Stimulated activated CD8-positive, alpha-beta memory T cell treated with anti-CD3 and anti-CD28 coated beads, Interleukin-12 subunit alpha, Interleukin-12 subunit beta, amount 100 ng/mL, for 1 hour (primary cell): ENCODE measurements at places on chromosomes 5 and 9.

DNA sequence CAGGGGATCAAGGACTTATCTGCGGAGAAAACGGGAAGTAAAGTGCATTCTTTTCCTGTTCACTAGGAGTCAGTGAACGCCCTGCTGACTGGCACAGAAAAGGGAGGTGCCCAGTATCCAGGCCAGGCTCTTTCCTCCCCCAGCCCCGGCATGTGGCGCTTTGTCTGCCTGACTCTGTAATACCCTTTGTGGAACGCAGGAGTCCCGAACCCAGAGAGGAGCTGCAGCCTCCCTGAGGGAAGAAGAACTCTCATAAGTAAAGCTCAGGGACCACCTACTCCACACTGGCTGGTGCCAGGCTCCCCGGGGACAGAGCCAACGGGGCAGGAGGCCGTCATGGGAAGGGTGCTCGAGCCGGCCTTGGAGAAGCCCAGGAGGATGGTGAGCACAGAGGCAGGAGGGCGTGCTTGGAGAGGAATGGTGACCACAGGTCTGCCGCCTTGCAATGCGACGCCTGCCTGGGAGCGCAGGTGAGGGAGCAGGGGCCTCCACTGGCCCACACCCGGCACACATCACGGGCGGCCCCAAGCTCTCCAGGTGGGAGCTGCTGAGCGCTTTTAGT is 31.5 kb downstream of the VAV2 start:
- no peak for DNase-seq

GRCh38 chr5:52339285-52339684 is 448.4 kb upstream of the ITGA1 start:
- no peak for DNase-seq

GRCh38 chr5:157925786-157926671 is 67.1 kb upstream of the CLINT1 start:
- no peak for DNase-seq

DNA sequence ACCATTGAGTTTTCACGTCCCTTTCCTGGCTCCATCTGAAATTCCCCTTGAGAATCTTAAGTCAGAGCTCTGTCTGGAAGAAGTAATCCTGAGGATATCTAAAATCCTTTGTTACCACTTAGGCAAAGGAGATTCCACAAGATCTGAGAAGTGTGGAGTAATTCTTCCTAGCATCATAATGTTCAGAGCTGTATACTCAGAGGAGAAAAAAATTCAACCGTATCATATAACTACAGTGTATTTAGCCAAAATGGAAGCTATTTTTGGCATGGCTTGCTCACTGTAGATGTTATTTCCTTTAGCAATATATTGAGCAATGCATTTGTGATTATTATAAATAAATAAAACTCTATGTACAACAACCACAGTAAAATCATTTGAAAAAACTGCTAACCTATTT is 1858.4 kb downstream of the EFNA5 start:
- no peak for DNase-seq

DNA sequence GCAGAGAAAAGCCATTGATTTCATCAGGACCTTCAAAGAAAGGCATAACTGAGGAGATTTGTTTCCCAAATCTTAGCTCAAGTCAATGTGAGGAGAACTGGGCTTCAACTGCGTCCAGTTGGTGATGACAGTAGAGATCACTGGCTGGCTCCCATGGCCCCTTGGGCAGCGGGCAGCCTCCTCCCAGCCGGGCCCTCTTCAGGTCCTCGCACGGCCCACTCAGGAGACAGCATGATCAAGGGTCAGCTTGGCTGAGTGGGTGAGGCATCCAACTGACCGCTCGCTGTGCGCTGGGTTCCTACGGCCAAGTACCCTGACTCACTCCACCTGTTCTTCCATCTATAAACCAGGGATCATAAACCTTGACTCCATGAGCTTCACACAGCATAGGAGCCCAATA is 274.0 kb downstream of the NSG2 start:
- no peak for DNase-seq

- no peak for DNase-seq
Measured at GRCh38 chr5:40227366-40227765, 452.3 kb upstream of the PTGER4 start.

- no peak for DNase-seq
Measured at GRCh38 chr5:177393206-177393765, 7.2 kb downstream of the PFN3 start.

- DNase-seq = no peak
Measured at GRCh38 chr9:75824816-75825568, 65.5 kb upstream of the PCSK5 start.

DNA sequence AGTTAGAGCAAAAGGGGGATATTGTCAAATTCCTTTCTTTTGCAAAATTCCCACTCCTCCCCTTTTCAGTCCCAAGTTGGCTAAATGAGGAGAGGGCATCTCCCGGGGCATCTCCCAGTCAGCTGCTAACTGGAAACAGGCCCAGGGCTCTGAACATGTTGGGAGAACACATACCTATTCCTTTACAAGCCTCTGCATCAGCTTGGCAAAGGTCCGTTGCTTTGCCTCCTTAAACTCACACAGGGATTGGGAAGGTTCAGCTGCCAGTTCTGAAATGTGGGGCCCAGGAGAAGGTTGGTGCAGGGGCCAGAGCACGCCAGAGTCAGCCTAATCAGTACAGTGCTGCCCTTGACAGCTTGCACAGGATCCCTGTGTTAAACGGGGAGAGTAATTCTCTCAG is 11.0 kb upstream of the DMRT3 start:
- DNase-seq = no peak

GRCh38 chr9:81264516-81264915 is 424.8 kb downstream of the TLE1 start:
- DNase-seq = no peak

GRCh38 chr5:102682101-102682647 is 72.9 kb upstream of the PAM start:
- no peak for DNase-seq

DNA sequence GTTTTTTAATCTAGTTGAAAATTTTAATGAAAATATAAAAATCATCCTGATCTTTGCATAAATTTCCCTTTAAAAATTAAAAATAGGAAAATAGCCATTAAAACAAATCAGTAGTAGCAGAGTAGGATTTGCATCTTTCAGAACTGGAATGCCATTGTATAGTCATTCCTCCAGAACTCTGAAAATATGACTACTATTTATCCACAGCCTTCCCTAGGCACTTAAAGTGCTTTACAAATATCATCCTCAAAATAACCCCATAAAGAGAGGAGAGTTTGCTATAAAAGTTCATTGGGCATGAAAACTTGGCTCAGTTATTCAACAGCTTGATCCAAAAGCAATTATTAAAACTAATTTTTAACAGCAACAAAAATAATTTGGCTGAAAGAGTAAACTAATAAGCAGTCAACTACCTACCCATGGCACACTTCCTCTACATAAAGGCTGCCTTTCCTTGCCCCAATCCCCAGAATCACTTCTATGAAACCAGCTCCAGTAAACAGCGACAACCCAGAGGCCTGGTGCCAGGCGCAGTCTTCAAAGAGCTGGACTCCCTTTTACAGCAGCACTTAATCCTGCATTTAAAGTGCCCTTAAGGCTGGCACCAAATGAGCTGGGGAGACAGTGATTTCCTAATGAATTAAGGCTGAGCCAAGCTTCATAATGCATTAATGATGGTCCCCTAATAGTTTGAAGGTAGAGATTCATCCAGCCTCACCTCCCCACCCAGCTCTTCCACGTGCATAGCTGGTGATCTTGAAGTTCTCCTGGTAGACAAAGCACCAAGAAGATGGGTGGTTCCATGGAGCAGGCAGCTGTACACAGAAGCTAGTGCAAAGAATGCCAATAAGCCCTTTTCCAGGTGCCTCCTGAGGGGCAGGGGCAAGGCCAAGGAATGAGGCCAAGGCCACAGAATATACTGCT is 36.1 kb downstream of the LHFPL2 start:
- DNase-seq = no peak

DNA sequence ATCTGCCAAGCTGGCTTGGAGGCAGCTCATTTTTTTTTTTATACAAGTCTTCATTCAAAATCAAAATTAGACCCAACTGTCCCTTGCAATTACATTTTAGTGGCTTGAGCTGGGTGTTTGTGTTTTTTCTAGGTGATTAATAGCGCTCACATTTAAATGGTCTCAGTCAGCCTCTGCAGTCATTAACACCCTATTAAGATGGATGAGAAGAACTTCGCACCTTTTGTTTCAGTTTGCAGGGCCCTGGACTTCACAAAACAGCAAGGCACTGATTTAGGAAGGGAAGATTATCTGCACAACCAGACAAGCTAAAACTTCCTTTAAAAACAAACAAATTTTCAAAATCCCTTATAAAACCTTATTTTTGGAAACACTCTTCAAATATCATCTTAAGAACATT is 374.8 kb downstream of the EFNA5 start:
- no peak for DNase-seq

- no peak for DNase-seq
Measured at GRCh38 chr9:16294133-16294770, 576.2 kb downstream of the BNC2 start.

GRCh38 chr9:117409321-117409720 is 5.5 kb downstream of the ASTN2 start:
- no peak for DNase-seq

- no peak for DNase-seq
Measured at GRCh38 chr5:179237770-179238627, 107.3 kb downstream of the ADAMTS2 start.

- no peak for DNase-seq
Measured at GRCh38 chr5:139837711-139838380, 42.2 kb downstream of the PSD2 start.

- DNase-seq = no peak
Measured at GRCh38 chr9:97512966-97513560, 11.6 kb downstream of the TMOD1 start.

GRCh38 chr5:56852228-56853000 is 37.1 kb downstream of the MAP3K1 start:
- DNase-seq = no peak

DNA sequence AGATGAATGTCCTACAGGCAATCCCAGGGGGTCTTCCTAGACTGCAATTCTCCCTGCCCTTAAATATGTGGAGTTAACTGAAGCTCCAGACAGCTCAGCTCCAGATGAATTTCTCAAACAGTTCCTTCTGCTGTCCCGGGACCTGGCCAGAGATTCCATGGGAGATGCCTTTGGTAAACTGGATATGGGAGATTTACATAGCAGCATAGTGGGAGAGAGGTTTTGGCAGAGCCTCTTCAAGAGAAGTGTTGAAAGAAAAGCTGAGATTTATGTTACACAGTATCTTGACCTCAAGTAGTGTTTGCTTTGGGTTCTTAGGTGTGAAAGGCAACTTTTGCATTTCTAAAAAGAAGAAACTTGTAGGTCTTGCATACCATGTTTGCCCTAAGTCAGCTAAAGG is 364.9 kb downstream of the ARRDC3 start:
- no peak for DNase-seq

- DNase-seq = no peak
Measured at GRCh38 chr5:38666668-38667498, 110.4 kb upstream of the LIFR start.

- DNase-seq = no peak
Measured at GRCh38 chr9:126701813-126702140, 88.0 kb downstream of the LMX1B start.

DNA sequence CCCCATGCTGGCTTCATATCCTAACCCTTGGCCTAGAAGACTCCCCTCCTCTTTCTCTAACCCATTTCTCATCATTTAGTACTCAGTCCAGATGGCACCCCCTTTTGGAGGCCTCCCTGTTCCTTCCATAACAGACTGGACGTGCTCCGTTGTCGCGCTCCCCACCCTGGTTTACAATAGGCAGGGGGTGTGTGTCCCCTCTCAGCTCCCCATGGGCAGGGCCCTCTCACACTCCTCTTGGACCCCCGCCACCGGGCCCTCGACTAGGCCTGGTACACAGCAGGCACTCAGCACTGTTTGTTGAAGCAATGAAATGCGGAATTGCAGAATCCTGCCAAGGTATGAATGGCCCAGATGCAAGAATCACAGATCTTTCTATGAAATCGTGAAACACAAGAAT is 227.4 kb downstream of the FSTL4 start:
- no peak for DNase-seq

DNA sequence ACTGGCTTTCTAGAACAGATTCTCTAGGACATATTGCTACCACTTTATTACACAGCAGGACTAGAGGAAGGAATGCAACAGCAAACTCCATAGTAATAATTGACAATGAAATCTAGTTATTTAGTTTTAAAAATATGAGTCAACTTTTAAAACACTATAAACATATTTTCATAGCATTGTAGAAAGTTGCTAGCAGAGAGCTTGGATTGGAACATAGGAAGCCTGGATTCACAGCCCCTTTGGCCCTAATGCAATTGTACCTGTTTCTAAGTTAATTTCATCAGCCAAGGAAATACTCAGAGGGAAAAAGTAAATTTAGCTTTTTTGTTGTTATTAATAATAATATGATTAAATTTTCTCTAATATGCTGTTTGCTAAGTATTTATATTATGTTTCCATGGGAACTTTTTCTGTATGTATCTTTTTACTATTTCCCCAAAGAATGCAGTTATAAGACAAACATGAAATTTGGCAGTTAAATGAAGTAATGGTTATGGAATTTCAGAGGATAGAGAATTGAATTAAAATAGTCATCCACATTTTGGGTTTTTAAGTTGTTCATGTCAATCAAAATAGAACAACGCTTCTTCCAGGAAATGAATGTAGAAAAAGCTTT is 45.6 kb downstream of the VCAN start:
- no peak for DNase-seq

DNA sequence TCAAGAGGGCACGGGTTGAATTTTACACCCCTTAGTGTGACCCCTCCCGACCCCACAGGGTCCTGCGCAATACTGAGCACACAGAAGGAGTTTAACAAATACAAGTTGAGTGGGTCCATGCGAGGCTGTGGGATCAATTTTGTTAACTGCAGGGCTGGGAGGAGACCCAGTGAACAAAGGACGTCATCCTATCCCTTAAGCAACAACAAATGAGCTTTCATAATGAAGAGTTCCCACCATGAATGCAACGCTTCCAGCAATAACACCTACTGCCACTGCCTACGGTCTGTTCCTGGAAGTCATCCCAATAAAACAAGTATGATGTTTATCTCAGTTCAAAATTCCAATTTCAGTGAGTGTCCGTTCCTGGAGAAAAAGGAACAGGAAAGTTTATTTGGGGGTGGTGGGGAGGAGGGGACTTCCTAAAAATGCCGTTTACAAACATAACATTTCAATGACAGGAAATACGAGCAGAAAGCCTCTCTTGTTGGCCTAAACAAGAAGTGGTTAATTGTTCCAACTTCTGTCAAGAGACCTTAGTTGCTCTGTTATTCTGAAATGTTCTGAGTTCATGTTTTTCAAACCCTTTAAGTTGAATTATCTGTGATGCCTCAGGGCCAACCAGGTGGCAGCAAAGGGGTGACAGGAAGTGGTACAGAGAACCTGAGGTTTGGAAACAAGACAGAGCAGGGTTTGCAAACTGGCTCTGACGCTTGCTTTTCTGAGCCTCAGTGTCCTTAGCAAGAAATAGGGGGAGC is 65.8 kb upstream of the PLPP6 start:
- no peak for DNase-seq
